HEK293T (cell line): ENCODE measurements at places on chromosomes 12 and 14.

DNA sequence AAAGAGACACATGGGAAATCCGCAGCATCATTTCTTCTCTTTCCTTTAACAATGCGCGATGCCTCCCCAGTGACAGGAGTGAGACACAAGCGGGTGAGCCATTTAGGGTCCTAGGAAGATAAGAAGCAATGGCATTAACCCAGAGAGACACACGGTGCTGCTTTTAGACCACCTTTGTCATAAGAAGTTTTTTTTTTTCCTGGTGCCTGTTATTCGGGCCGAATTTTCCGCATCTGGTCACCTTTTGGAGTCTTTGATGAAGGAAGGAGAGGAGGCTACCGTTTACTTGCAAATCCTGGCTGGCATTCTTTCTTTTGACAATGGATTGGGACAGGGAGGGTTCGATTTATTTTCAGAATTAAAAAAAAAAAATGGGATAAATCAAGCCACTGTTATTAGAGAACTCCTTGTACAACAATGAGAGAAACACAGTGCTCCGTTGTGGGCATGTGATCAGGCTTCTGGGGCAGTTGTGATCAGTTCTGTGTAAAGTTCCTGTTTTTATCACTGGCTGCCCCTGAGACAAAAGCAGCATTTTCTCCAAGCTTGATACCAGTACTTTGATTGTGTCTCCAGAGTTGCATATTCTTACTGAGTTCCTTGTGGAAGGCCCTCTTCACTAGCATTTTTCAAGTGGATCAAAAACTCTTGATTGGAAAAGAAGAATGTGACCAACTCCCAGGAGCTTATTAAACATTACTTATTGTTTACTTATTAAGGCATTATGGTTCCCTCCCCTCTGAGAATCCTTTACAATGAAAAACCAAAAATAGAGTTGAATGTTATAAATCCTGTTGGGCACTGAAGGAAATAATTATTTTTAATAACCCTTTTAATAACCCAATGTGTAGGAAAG is 1.1 kb downstream of the DIP2B start:
- no peak for DNase-seq

- no peak for DNase-seq
These were observed 285.8 kb upstream of the GRIP1 start for GRCh38 chr12:66964629-66965028.

- DNase-seq = no peak
These were observed 22.6 kb downstream of the IFNG-AS1 start for GRCh38 chr12:68011882-68012207.

- DNase-seq = no peak
These were observed 85.7 kb upstream of the GPR68 start for GRCh38 chr14:91330096-91330696.

DNA sequence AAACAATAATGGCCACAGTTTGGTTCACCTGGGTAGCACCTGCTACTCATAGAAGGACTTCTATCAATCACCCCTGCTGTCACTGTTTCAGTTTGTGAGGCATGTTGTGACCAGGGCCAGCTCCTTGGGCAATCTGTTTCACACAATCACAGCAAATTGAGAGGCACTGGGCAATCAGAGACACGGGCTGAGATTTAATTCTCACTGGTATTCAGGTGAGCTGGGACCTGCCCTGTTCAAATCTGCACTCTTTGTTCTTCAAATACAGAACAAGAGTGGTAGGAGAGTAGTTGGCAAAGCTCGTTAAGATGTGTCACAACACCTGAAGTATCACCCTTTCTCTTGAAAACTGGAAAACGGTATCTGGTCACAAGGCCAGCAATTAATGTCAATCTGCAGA is 57.8 kb upstream of the NAP1L1 start:
- no peak for DNase-seq

DNA sequence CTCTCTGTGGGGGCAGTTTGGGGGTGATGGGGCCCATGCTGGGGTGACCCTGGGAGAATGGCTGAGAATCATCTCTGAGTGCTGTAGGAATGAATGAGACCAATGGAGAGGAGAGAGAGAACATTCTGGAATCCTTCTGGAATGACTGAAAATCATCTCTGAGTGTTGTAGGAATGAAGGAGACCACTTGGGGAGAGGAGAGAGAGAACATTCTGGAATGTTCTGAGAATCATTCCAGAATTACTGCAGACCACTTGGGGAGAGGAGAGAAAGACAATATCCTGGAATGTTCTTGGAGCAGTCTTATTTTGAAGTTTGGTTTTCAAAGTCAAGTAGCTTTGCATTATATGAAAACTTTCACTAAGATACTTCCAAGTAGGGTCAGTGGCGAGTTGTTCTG is 64.3 kb downstream of the ZNF664 start:
- no peak for DNase-seq

GRCh38 chr12:98401427-98401826 is 114.0 kb upstream of the TMPO start:
- DNase-seq = no peak

DNA sequence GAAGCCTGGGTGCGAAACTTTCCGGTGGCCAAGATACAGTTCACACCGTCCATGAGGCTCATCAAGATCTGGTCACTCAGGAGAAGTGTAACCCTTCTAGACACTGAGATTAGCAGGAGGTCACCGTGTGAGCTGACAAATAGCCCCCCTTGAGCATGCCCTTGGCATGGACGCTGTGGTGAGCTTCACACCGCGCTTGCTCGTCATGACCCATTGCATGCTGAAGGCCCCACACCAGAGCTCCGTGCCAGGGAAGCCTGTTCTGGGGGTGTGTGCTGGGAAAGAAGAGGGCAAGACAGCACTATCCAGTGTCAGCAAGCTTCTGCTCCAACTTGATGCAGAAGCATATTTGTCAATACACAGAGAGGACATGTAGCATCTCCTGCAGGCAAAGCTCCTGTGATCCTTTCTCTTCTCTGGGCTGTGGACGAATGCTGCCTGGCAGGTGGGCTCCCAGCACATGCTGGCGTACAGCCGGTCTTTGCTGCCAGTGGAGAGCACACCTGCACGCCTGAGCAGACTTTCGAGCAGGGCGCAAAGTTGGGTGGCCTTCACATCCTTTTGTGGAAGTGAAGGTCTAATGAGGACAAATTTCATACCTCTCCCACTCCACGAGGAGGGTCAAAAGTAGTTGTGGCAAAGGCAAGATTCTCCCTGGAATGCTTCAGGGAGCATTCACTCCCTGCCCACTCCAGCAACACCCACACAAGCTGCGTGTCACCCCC is 126.9 kb upstream of the FKBP4 start:
- no peak for DNase-seq

- no peak for DNase-seq
These were observed 41.7 kb upstream of the RAP1B start for GRCh38 chr12:68568922-68569569.

DNA sequence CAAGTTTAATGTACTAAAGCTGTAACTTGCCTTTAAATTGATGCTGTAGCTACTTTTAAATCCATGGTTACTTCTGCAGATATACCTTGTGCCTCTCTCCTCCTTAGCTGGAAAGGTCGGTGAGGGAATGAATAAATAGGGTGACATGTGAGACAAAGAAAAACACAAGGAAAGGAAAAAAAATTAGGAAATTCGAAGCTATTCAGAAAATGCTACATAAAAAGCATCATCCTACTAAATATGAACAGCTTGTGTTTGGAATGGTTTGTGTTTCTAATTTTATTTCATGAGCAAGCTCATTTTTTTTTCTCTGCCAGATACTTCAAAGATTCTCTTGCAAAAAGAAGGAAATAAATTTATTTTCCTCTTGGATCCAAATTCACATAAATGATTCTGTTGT is 186.3 kb upstream of the NUDT4 start:
- no peak for DNase-seq

DNA sequence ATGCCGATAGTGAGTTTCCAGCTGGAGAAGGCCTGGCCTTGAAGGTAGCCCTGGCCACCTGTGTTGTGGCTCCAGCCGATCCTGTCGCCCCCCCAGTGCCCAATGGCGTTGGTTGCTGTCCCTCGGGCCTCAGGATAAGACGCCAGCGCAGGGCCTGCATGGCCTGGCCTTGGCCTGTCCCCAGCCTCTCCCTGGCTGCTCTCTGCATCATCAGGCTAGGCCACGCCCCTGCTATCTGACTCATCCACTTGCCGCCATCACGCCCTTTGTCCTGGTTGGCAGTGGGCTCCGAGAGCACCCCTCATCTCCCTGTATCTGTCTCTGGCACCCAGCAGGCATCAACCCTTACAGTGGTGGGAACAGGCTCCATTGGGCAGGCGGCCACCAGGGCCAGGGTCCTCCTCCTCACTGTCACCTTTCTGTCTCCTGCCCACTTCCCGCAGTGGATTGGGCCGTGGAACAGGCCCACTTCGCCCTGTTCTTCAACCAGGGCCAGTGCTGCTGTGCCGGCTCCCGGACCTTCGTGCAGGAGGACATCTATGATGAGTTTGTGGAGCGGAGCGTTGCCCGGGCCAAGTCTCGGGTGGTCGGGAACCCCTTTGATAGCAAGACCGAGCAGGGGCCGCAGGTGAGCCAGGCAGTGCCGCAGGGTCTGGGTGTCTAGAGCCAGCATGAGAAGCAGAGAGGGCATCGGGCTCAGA is 25.6 kb downstream of the ALDH2 start:
- no peak for DNase-seq

DNA sequence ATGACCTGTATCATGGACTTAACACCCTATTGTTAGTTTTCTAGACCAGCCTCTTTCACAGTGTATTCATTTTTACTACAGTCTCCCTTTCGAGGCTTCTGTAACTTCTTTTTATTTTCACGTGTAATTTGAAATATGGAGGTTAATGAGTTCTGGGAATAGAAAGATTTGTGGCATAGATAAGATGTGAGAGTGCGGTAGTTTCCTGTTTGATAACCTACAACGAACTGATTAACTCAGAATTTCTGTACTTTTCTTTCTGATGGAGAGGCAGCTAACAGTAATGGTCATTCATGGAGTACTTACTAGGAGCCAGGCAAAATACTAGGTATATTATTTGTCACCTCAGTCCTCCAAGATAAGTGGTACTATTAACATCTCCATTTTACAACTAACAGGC is 21.2 kb downstream of the POLR3B start:
- DNase-seq = no peak

GRCh38 chr14:98138666-98139065 is 1133.3 kb downstream of the BCL11B start:
- DNase-seq = peak; percentile 51

GRCh38 chr12:122849352-122850047 is 14.2 kb downstream of the HIP1R start:
- no peak for DNase-seq

DNA sequence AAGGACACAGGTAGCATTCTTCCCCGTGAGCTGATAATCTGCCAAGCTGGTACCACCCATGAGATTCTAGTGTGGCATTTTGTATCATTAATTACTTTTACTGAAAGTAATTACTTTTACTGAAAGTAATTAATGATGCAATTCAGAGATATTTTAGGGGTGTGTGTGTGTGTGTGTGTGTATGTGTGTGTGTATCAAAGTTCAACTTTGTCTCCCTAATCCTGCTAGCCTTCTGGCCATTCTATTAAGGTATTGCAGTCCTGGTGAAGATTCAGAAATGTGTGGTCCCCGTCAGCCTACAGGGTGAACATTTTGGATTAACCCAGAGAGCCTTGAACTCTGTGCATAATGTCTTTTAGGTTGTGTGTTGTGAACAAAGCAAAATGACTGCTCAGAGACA is 310.8 kb downstream of the ZFP36L1 start:
- no peak for DNase-seq

GRCh38 chr12:99054601-99055128 is 409.6 kb downstream of the APAF1 start:
- DNase-seq = no peak

DNA sequence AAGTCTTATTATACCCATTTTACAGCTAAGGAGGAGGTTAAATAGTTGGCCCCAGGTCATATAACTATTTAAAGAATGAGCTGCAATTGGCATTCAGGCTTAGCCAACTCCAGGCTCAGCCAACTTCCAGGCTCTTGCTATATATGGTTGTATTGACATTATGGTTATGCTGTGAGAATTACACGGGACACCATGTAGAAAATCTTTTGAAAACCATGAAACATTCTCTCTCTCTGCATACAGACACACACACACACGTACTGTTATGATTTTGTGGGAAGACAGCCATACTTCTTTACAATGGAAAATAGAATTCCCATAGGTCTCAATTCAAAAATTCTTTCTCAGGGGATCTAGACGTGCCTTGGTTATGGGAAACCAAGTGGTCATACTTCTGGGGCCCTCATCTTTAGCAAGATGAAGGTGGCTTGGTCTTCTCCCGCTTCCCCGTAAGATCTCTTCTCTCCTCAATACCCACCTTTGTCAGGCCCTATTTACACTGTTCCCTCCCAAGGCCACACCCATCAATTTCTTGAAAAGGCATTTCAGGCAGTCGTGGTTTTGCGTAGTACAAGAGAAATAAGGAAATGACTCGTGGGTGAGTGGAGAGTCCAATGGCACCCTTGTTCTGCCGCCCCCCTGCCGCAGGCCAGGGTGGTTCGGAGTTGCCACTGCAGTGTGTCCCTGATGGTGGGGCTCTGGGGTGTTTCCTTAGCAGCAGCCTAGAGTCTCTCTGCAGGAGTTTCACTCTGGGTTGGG is 10.0 kb upstream of the GPRC5A start:
- no peak for DNase-seq

GRCh38 chr14:97196336-97196735 is 399.2 kb downstream of the VRK1 start:
- no peak for DNase-seq

GRCh38 chr14:84361476-84361875 is 1168.5 kb upstream of the FLRT2 start:
- no peak for DNase-seq

DNA sequence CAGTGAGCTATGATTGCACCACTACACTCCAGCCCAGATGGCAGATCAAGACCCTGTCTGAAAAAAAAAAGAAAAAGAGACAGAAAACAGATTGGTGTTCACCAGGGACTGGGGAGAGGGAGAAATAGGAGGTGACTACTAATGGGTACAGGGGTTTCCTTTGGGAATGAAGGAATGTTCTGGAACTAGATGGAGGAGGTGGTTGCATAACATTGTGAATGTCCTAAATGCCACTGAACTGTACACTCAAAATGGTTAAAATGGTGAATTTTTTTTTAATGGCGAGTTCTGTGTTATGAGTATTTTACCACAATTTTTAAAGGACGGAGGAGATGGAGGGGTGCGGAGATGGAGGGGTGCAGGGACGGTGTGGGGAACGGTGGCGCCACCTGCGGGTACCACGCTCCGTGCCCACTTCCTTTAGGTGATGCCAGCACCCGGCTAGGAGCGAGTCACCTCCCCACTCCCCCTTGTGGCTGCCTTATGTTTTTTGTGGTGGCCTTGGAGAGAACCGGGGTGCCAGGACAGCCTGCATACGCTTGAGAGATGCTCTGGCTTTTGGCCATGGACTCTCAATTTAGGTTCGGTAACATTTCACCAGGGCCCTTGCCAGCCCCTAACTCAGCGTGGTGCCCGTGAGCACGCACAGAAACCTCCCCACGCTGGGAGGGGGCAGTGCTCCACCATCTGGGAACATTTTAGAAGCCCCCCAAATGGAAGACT is 16.1 kb downstream of the UBC start:
- no peak for DNase-seq
